Activated T-helper 1 cell treated with anti-CD3 and anti-CD28 coated beads, Interleukin-2, amount 50 U/mL, for 16 hours (primary cell): ENCODE measurements at places on chromosomes 1 and 21.

DNA sequence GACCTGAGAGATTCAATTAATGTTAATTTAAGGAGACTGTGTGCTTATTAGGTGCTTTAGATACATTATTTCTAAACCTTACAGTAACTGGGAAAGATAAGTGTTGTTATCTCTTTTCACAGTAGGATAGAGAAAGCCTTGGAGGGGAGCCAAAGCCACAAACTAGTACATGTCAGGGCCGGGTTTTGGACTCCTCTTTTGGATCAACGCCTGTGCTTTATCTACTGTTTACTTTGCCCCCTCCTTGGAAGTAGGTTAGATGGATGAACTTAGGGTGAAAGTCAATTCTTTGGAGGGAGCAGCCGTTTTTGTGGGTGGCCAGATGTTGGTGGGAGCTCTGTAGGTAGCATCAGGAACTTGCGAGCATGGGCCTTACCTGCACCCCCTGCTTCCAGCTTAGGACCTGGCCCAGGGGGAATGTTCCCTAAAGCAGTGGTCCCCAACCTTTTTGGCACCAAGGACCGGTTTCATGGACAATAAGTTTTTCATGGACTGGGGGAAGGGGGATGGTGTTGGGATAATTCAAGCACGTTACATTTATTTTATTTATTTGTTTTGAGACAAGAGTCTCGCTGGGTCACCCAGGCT lies 1.7 kb downstream of the HHAT start:
- DNase-seq, result no peak

DNA sequence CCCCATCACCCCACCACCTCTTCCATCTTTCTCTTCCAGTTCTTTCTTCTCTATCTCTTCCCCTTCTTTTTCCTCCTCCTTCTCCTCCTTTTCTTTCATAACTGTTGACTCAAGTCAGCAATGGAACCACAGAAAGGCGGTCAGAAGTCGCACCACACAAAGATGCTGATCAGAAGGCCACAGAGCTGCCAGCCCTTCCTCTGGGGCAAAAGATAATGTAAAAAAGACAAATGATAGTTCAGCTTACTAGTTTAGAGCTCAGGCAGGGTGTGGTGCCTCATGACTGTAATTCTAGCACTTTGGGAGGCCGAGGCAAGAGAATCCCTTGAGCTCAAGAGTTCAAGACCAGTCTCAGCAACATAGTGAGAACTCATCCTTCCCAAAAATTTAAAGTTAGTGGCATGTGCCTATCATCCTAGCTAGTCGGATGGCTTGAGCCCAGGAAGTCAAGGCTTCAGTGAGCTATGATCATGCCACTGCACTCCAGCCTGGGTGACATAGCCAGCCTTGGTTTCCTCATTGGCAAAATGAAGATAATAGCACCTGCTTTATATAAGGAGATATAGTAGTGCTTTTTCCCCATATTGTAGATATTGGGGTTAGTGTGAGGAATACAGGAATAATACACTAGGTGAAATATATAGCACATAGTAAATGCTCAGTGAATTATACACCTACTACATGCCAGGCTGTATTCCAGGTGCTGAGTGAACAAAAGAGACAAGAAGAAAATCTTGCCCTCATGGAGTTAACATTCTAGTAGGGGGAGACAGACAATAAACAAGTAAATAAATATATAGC lies 12.5 kb upstream of the IGSF3 start:
- no peak for DNase-seq

DNA sequence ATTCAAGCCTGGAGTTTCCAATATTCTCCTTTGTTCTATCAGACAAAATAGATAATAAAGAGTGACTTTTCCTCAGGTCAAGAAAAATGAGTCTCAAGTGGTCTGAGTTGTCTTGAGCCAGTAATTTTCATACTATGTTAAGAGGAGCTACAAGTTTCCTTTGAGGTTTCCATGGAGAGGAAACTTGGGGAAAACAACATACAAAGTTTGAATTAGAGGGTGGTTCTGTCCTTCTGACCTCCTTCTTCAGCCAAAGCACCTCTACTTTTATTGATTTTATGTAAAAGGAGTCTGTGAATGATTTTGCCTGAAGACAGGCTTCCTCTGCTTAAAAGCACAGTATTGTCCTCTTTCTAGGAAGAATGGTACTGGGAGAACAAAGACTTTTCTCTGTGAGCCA lies 497.2 kb upstream of the PKN2 start:
- no peak for DNase-seq

DNA sequence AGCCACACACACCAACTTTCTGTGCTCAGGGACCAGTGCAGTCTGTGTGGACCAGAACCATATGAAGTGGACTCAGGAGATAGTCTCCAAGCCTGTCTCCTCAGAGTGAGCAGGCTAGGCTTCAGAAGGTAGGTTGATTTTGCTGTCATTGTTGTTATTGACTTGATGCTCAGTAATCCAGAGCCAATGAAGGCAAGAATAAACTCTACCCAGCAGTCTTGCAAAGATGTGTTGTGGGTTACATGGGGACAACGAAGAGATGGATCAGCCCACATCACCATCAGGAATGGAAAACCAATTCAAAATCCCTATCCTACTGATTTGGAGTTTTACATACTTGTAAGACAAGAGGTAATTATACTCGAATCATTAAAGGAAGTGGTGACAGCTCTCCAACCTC lies 37.4 kb downstream of the PHC2 start:
- no peak for DNase-seq

GRCh38 chr1:23497777-23498439 lies 13.9 kb upstream of the ASAP3 start:
- no peak for DNase-seq

DNA sequence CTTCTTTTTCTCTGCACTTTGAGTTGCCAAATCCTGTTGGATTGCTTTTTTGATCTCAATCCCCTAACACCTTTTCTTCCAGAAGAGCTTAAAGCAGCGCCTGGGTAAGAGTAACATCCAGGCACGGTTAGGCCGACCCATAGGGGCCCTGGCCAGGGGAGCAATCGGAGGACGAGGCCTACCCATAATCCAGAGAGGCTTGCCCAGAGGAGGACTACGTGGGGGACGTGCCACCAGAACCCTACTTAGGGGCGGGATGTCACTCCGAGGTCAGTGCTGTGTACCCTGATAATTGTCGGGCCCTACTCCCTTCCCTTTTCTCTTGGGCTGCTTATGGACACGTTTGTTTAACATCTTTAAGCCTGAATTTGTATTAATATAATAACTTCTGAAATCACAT lies 8.3 kb downstream of the CHTOP start:
- DNase-seq, result no peak

DNA sequence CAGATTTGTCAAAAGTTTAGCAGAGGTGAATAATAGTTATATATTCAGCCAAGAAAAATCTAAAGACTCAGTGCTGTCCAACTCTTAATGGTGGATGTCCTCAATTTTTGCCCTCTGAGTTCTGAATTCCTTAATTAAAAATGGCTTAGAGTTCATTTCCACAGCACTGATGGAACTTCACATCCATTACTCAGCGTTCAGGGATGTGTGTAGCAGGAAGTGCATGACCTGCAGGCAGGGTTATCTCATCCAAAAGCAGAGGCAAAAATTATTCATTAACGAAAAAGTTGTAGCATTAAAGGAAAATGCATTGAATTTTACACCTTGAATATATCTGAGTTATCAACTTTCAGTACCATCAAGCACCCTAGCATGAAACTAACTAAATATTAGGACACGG lies 96.7 kb downstream of the ZP4 start:
- no peak for DNase-seq

GRCh38 chr1:178954325-178954690 lies 71.4 kb upstream of the FAM20B start:
- no peak for DNase-seq

- DNase-seq, result no peak
Measured at GRCh38 chr1:232574889-232575762, 54.8 kb downstream of the SIPA1L2 start.

DNA sequence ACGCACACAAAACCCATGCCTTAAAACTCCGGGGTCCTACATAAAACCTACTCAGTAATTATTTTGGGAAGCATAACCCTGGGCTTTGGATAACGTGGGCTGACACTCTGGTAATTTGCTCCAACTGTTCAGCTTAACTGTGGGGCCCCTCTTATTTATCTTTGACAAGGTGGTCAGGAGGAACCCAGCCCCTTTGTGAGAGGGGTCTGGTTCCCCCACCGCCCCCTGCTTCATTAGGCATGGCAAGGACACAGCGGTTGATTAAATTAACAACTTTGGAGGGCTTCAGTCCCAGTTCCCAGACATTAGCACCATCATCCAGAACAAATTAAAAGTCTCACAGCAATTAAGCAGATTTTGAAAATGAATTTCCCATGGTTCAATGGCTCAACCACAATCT lies 14.7 kb downstream of the WLS start:
- DNase-seq, result no peak

DNA sequence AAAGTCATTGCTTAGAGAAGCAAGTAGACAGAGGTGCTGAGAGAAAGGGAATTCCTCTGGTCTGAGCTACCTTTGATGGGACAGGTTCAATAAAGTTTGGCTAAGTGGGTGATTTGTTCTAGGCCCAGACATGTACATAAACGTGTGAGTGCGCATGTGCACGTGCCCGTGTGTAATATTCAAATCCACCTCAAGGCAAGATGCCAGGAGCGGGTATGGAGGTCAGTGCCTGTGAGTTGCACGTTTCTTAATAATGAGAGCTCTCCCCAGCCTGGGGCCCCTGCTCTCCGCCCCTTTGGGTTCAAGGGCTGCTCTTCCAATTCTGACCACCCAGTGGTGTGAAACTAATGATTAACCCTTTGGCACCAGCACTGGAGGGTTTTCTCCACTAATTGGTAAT lies 53.8 kb upstream of the LMO4 start:
- no peak for DNase-seq

DNA sequence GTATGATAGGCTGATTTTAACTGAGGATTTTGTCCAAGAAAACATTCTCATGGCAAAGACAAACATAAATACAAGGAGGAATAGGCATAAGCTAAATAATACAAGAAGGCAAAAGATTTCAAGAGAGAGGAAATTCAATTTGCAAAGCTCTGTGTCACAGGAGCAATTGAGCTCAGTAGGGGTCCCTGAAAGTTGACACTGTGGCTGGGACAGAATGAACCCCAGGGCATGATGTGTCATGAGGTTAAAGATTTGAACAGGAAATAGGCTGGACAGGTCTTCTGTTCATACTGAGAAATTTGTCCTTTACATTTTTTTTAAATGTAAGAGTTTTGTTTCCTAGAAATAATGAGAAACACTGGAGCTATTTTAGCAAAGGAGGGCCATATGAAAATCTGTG lies 555.4 kb upstream of the NEGR1 start:
- no peak for DNase-seq

GRCh38 chr1:206814716-206815341 lies 42.5 kb upstream of the IL10 start:
- no peak for DNase-seq

DNA sequence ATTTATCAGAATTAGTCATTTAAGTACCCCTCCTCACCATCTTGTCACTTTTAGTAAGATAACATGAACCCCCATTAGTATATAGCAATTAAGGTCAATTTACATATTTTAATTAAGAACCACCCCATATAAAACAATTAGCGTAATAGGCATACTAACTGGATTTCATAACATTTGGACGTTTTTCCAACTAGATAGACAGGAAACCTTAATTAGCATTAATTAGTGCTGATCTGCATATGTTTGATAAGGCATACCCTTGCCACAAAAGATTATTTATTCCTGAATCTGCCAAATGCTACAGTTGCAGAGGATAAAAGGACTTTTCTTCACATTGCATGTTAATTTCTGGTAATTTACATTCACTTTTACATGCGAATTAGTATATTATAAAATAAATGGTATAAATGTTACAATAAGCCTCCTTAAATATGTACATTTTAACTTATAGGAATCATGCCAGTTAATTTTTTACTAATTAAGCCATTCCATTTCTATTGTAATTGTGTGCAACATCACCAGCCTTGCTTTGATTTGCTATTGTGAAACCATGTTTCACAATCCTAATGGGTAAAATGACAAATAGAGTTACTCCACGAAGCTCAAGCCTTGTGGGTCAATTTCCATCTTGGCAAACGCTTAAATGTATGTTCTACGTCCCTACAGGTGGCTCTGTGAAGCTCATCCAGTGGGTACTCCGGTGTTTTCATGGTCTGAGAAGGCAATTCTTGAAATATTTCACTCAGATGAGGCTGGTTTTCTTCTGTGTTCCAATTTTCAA lies 469.6 kb downstream of the DPYD start:
- no peak for DNase-seq

GRCh38 chr21:27526451-27526850 lies 559.6 kb upstream of the ADAMTS5 start:
- no peak for DNase-seq
